ENCODE measurements at places on chromosomes 6 and 20.

- no peak for DNase-seq
Observed at GRCh38 chr6:32517654-32518445, 12.2 kb downstream of the HLA-DRB5 start.

GRCh38 chr20:5786930-5787795, 37.0 kb downstream of the SHLD1 start:
- DNase-seq, result no peak

GRCh38 chr20:46651091-46651962, at the start of gene SLC13A3:
Gene SLC13A3, minus strand, starts transcription at chr20:46651459. Its CDS starts 38 bp downstream, at chr20:46651421.
- no peak for DNase-seq

GRCh38 chr20:19802492-19803158, 44.6 kb downstream of the RIN2 start:
- DNase-seq, result peak; percentile 68

GRCh38 chr20:137668-138490, 4.5 kb upstream of the DEFB126 start:
- peak; percentile 35 for DNase-seq

DNA sequence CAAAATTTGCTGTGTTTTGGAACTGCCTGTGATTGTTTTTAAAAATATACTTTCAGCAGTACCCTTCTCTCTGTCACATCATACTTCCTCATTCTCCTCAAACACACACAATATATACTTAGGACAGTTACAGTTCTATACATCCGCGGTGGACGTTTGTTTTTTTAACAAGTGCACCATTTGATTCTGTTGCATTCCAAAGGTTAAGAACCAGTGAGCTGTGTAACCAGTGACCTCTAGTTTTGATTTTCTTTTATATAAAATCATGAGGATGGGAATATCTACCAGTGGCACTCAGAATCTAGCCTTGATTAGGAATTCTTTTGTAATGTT, 152.8 kb downstream of the CARMIL1 start:
- no peak for DNase-seq

- peak; percentile 37 for DNase-seq
Observed at GRCh38 chr20:50560867-50561266, 50.7 kb downstream of the PTPN1 start.

- peak; percentile 63 for DNase-seq
Observed at GRCh38 chr6:156809034-156809433, 31.9 kb downstream of the ARID1B start.

- no peak for DNase-seq
Observed at GRCh38 chr6:168015482-168016175, 18.2 kb downstream of the KIF25 start.

GRCh38 chr6:128754658-128755256, 128.2 kb upstream of the LAMA2 start:
- no peak for DNase-seq

- DNase-seq, result no peak
Observed at GRCh38 chr6:30738532-30738931, 4.0 kb downstream of the FLOT1 start.

GRCh38 chr6:42236682-42237473, 19.2 kb upstream of the MRPS10 start:
- DNase-seq, result no peak

All from ELR (cell line).